Endothelial cell (in vitro differentiated cells): ENCODE measurements at places on chromosomes 7 and 10.

DNA sequence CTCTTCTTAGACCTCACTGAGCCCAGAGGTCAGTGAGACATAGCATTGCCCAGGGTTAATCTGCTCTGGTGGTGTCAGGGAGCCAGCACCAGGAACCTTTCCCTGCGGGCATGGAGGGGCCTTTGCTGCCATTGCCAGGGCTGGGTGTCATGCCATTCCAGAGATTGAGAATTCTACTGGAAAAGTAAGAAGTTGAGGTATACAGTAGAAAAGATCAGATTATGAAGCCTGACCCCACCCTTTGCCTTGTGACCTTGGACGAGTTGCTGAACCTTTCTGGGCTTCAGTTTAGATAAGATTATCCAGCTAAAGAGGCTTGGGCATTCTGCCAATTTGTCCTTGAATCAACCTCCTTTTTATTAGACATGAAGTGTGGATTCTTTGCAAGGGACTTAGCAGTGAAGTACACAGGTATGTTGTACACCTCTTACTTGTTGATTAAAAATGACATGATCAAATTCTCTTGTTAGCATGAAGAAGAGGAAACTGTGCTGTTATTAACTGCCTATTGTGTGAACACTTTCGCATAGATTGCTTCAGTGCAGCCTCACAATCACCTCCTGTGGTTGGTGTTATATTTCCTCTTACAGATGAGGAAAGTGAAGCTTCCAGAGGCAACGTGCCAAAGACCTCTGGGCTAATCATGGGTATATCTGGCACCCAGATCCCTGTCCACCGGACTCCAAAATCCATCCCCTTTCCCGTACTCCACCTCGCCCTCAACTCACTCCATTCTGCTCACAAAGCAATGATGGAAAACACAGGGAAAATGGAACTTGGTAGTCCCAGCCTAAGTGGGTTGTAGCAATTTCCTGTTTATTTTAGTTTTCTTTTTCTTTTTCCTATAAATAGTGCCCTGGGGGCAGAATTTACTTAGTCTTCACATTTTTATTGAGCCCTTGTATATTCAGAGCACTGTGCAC lies 151.3 kb downstream of the CAMK1D start:
- H3K27ac ChIP-seq: no peak overlapping the region
- H3K36me3 ChIP-seq: peaks cover 4% of the 10 kb centered on the region
- H3K4me1 ChIP-seq: peaks cover 11% of the 10 kb centered on the region

GRCh38 chr7:128934361-128935341 lies 3.1 kb upstream of the IRF5 start:
- DNase-seq: no peak
- H3K4me3 ChIP-seq: no peak overlapping the region
- H3K36me3 ChIP-seq: peaks cover 5% of the 10 kb centered on the region
- no peak overlapping the region for H3K27ac ChIP-seq
- peaks cover 11% of the 10 kb centered on the region for H3K4me1 ChIP-seq

DNA sequence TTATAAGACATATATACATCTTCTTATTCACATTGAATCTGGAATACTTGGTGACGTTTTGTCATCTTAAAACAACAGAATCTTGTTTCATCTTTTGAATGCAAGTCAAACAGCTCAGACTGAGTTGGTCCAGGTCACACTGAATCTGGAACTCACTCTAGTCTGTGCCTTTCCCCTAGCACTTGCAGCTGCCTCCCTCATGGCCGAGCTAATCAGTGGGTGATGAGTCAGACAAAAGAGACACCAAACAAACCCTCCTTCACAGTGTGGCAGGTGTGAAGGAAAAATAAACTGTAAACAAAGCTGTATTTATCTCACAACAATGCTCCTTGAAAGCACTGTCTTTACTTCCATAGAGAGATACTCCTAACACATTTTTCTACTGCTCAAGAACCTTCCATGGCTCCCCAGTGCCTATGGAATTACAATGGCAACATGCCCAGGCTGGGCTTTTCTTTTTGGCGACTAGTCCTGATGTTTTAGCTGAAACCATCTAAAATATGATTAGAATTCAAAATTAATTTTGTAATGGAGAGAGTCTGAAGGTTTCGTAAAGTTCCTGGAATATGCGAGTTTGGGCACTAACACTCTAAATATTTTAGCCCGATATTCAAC lies 140.0 kb downstream of the ZNF365 start:
- no peak overlapping the region for H3K27ac ChIP-seq
- no peaks in the 10 kb centered on the region for H3K36me3 ChIP-seq
- H3K27me3 ChIP-seq: no peaks in the 10 kb centered on the region
- DNase-seq: no peak

- no peak overlapping the region for H3K27ac ChIP-seq
- H3K4me1 ChIP-seq: peaks cover 14% of the 10 kb centered on the region
- DNase-seq: no peak
- H3K27me3 ChIP-seq: no peaks in the 10 kb centered on the region
- no peaks in the 10 kb centered on the region for H3K36me3 ChIP-seq
Observed at GRCh38 chr7:26549281-26549944, 257.8 kb downstream of the SNX10 start.

DNA sequence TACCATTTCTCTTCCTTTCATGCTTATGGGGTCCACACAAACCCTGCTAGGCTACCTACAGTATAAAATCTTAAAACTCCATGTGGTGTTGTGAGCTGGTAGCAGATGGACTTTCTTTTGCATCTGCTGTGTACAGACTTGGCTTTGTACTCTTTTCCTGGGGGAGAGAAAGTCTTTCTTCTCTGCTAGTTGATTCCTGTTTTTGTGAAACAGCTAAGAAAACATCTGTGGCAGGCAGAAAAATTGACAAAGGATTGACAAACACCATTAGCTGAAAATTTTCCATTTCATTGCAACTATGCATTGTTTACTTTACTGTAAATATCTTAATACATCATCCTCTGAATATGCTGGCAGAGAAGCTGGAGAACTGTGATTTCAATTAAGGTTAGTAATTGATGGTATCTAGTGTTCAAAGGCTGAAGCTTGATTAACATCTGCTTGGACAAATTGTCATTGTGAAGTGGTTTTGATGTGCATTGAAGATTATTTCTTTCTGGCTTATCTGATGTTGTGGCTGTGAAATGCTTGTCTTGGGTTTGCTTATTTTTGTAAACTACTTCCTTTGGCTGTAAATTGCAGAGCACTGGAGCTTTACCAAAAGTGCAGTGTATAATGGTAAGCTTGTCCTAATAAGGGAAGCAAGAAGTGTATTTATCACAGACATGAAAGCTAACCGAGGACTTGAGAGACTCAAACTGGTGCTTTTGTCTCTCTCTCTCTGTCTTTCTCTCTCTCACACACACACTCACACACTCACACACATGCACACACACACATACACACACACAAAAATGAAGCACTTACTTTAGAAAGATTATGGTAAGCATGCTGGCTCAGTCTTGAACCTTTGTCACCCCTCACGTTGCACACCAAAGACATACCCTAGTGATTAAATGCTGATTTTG lies at the start of gene FOXP2:
Gene FOXP2, plus strand, starts transcription at position 660 of the 908 bp plus-strand sequence. CDS start 11,697 bp downstream, outside the sequence.
- DNase-seq: no peak
- no peak within 1 kb of the TSS for H3K4me3 ChIP-seq
- H3K36me3 ChIP-seq: no peaks in the 10 kb centered on the region
- no peaks in the 10 kb centered on the region for H3K27me3 ChIP-seq
- no peak within 1 kb of the TSS for H3K27ac ChIP-seq
- no peaks in the 10 kb centered on the region for H3K4me1 ChIP-seq

- peaks cover 16% of the 10 kb centered on the region for H3K36me3 ChIP-seq
- no peaks in the 10 kb centered on the region for H3K4me1 ChIP-seq
- no peak overlapping the region for H3K27ac ChIP-seq
- H3K4me3 ChIP-seq: no peak overlapping the region
- no peak for DNase-seq
Observed at GRCh38 chr10:130934293-130935127, 377.0 kb downstream of the TCERG1L start.
